ENCODE measurements at places on chromosomes 1 and 21.
A peak's percentile ranks its signal among the peaks of the same experiment; 100 is the strongest.

DNA sequence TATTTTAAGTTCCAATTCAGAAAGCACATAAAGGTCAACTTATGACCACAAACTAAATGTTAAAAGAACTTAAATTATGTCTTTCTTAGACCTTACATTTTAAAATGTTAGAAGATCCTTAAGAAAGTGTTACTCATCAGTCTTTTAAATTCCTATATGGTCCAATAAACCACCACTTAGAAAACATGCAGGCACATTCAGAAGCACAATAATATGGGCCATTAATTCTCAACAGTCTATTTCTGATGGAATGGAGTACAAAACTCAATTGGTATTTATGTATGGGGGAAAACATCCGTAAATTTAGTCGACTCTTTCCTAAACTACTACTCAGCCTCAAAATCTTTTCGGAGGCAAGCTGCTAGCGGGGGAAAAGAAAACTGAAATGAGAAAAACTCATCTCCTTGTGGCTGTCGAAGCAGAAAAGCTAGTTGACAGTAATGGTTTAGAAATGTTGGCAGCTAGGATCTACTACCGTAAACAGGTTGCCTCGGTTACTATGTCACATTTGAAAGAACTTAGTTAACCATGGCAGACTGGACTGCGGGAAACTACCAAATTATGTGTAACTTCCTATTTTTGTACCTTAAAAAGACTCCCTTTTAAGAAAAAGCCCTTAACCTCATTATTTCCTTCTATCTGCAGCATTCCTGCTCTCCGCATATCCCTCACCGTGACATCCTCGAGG lies 1.0 kb downstream of the TRMT1L start:
- no peak for DNase-seq

GRCh38 chr1:16980473-16981268 lies at the start of gene MFAP2:
Gene MFAP2 (minus strand): TSS chr1:16980620. CDS start chr1:16978273, 2,347 bp downstream.
- no peak for DNase-seq

DNA sequence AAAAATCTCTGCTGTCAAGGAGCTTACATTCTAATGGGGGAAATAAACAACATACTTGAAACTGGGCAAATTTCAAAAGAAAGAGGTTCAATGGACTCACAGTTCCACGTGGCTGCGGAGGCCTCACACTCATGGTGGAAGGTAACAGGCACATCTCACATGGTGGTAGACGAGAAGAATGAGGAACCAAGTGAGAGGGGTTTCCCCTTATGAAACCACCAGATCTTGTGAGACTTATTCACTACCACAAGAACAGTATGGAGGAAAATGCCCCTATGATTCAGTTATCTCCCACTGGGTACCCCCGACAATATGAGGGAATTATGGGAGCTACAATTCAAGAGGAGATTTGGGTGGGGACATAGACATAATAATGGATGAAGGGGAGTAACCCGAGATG lies 226.4 kb downstream of the ZP4 start:
- no peak for DNase-seq

- no peak for DNase-seq
These were observed 13.1 kb upstream of the SLC30A1 start for GRCh38 chr1:211591980-211592493.

GRCh38 chr1:28915031-28915895 lies 894 bp downstream of the EPB41 start:
- peak; percentile 9 for DNase-seq

- DNase-seq = no peak
These were observed 386.8 kb downstream of the NCAM2 start for GRCh38 chr21:21384977-21385376.

GRCh38 chr1:51621841-51622454 lies 5.1 kb downstream of the OSBPL9 start:
- no peak for DNase-seq

DNA sequence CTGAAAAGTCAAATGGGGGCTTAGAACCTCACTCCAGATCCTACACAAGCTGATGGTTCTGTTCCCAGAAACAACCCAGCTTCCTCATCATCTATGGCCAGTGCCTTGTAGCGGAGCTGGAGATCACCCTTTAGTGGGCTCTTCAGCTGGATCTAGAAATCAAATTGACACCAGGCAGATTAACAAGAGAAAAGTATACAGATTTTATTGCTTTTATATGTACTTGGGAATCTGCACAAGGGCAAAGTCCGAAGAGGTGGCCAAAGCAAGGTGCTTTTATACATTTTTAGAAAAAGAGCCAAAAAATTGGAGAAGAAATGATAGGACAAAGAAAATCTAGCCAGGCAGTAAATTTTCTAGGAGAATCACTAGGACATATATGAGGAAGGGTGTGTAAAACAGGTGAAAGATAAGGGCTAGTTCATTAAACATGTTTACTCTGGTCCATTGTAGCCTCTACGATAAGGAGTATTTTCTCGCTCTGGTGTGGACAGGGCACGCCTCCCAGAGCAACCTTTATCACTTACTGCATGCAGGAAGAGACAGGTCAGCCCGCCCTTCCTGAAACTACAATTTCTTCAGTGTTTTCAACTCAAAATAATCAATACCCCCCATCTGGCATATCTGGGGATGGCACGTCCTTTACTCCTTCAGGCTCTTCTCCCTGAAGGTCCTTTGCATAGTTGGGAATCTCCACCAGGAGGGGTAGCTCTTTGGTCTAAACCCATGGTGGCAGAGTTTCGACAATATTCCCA lies 14.0 kb upstream of the LGALS8 start:
- no peak for DNase-seq

DNA sequence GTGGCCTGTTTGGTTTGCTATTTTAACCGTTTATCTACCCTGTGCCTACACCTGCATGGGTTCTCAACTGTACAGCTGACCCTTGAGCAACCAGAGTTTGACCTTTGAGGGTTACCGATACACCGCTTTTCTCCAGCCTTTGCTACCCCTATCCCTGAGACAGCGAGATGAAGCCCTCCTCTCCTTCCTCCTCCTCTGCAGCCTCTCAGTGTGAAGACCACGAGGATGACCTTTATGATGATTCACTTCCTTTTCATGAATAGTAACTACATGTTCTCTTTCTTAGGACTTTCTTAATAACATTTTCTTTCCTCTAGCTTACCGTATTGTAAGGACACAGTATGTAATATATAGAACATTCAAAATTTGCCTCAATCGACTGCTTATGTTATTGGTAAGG lies 14.5 kb upstream of the RNF187 start:
- DNase-seq = no peak

- no peak for DNase-seq
These were observed 60.4 kb upstream of the PSEN2 start for GRCh38 chr1:226809785-226810571.

DNA sequence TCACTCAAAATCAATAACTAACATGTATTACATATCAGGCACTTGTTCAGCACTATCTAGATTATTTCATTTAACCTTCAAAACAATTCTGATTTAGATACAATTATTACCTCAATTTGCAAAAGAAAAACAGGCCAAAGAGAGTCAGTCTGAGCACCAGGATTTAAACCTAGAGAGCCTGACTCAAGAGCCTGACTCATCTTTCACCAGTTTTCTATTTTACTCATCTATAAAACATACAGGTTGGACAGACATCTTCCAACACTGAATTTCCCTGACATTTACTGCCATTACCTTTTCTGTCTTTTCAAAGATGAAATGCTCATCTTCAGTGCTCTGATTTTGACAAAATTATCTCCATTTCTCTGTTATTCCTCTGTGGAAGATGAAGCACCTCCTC lies 116.5 kb downstream of the MRPL39 start:
- DNase-seq = no peak

DNA sequence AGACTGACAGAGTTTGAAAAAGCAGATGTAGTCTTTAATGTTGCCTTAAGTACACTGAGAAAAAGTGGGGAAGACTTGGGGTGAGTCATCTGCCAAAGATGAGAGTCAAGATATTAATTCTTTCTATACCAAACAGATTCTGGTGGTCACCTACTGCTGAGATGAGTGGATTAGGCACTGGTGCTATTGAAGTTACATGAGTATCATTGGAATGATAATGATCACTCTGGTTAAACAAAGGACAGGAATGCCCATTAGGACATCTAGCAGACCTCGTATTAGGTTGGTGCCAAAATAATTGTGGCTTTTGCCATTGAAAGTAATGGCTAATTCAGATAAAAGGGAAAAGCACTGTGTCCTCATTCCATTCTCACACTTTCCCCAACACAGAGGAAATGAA lies 1588.9 kb downstream of the KCNT2 start:
- DNase-seq = no peak

DNA sequence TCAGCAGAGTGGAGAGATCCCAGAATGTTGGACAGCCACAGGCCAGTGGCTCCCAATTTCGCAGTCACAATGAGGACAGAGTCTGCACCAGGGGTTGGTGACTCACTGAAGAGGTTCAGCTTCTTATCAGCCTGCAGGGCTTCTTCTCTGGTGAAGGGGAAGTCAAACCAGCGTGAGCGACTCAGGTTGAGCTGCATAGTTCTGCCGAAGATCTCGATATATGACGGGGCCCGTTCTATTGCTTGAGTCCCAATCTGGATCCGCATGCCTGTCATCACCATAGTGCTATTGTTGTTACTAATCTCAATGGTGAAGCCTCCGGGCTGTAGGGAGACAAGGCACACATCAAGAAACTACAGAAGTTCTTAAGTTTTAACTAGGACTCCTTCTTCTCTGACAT lies 58.5 kb downstream of the UBR4 start:
- DNase-seq = no peak

DNA sequence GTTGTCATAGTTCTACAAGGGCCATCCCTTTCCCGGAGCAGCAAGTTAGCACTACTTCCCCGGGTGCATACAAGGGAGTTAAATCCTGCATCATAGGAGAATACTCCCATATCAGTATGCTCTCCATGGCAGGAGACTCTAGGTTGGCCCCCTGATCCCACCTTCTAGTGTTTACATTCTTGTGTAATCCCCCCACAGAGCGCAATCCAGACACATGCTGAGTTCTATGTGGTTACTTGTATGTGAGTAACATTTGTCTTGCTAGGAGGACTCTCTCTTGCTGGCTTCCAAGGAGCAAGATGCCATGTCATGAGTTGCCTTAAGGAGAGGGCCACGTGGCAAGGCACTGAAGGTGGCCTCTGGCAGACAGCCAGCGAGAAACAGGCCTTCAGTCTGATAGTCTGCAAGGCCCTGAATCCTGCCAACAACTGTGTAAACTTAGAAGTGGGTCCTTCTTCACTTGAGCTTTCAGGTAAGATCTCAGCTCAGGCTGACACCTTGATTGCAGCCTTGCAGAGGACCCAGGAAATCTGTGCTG lies 155.3 kb downstream of the CDC7 start:
- no peak for DNase-seq

DNA sequence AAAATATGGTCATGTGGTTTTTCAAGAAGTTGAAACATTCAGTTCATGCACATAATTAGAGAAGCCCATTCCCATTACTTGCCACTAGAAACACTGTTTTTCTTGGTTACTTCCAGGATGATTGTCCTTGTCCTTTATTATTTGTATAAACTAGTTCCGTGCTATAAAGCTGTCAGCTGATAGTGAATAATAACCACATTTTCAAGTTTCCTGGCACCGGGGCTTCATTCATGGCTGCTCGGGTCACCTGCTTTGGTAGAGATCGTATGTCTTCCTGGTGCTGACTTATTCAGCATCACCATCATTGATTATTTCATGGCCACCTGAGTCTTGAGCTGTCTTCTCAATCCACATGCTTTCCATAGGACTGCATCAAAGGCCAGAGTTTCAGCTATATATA lies 62.9 kb upstream of the ZNF326 start:
- no peak for DNase-seq

- no peak for DNase-seq
These were observed 2.4 kb downstream of the FNBP1L start for GRCh38 chr1:93450321-93450720.

GRCh38 chr1:29117381-29117780 lies 6.3 kb downstream of the TMEM200B start:
- no peak for DNase-seq

- no peak for DNase-seq
These were observed 29.3 kb downstream of the IFNGR2 start for GRCh38 chr21:33432496-33432895.
